ENCODE measurements at places on chromosomes 1 and 21.

DNA sequence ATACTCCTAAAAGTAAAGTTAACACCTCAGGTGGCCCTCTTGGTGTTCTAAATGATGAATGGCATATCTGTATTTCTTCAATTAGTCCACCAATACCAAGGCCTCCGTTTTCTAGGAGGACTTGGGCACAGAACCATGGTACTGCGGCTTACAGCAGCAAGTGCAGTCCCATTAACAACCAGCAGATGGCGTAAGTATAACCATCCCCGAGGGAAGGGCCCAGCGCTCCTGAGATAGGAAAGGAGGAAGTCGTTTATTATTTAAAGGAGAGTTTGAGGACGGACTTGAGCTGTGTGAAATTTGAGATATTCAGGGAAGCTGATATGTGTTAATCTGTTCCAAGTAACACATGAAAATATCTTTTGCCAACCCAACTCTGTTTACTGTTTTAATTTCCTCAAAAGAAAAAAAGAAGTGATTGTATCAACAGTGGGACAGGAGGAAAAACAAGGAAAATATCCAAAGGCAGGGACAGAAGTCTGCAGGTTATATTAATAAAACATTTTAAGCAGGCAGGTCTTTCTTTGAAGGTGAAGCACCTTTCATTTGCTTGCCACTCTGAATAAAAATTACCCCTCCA is 37.7 kb upstream of the KCNJ15 start:
- DNase-seq = peak; percentile 93

DNA sequence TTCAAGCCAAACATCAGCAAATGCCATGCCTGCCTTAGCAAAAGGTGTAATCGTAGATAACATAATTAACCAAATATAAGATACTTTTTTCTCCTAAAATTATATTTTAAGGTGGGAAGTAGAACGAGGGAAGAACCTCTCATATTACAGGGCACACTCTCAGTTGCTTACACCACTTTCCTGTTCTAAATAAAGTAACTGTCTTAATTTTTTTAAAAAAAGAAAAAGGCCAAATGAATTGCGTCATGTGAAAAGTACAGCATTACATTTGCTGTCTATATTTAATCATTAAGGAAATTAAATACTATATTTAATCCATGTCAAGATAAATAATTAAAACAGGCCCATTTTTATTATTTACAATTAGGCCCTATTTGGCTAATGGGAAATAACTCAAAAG is 23.7 kb downstream of the JAK1 start:
- DNase-seq = no peak

DNA sequence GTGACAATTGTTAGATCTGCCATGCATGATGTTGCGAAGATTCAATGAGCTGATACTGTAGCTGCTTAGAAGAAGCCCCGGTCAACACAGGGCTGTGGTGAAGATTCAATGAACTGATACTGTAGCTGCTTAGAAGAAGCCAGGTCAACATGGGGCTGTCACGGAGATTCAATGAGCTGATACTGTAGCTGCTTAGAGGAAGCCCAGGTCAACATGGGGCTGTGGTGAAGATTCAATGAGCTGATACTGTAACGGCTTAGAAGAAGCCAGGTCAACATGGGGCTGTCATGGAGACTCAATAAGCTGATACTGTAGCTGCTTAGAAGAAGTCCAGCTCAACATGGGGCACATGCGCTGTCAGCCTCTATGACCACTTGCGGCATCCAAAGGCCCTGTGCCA is 18.8 kb upstream of the BACE2 start:
- DNase-seq = no peak

- peak; percentile 30 for DNase-seq
Observed at GRCh38 chr1:43239484-43239883, 30.3 kb upstream of the TMEM125 start.

DNA sequence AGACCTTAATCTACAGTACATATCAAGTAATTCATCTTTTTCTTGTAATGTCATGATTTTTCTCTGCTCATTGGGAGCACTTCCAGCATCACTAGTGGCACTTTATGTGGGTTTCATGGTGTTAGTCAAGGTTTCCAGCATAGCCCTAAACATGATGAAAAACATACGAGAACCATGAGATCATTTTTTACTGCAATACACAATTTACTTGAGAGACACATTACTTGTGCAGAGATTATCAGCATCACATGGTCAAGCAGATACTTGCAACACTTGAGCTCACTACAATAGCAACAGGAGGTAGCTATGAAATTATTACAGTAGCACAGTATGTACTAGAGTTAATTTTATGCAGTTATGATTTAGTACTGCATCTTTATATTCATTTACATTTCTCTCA is 36.4 kb downstream of the ITGB3BP start:
- no peak for DNase-seq

DNA sequence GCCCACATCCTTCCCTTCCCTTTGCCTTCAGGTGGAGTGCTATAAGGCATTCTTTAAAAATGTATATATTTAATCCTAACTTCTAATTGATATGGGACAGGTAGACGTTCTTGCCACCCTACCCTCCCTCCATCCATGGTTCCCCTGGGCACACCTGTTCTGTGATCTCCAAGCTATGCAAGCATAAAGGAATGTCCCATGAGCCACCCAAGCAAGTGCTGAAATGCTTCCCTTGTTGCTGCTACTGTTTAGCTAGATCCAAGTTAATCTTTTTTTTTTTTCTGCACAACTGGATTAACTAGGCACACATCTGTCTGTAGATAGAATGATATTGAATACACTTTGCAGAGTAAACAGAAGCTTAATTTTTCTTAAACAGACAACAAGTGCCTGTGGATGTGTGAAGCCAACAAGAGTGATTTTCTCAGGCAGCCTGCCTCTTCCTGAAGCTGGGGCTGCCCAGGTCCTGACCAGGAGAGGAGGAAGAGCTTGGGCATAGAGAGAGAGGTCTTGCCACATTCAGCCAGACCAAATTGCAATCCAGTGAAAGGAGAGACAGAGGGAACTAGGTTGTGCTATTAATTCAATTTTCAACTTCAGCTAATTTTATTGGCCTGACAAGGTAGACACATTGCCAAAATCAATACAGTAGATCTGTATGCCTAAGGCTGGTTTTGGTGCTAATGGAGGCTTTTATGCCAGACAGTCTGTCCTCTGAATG is 28.2 kb upstream of the ATP1B1 start:
- no peak for DNase-seq

GRCh38 chr1:229557200-229557850 is 1.2 kb downstream of the ABCB10 start:
- peak; percentile 28 for DNase-seq

DNA sequence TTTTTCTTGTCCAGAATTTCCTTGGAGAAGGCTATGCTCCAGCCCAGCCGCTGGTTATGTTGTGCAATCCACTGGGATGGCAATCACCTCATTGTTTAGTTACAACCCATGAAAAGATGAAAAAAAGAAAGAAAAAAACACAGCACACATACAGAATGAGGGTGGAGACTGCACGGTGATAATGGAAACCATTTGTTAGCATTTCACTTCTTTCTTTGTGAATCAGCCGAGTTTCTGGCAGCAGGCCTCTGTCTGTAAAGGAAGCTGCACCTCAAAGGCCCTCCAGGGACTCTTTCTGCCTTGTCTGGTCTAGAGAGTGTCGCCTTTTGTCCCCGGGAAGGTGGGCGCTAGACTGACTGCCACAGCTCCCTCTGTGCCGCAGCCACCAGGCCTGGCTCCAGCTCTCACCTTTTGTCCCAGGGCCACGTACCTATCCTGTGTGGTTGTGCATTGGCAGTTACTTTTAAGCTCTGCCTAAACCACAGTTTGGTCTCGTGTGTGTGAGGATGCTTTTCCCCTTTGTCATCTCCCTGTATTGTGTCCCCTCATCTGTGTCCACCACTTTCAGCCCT is 35.6 kb downstream of the NGF start:
- DNase-seq = no peak

GRCh38 chr1:38444311-38444710 is 397.7 kb upstream of the POU3F1 start:
- DNase-seq = no peak

DNA sequence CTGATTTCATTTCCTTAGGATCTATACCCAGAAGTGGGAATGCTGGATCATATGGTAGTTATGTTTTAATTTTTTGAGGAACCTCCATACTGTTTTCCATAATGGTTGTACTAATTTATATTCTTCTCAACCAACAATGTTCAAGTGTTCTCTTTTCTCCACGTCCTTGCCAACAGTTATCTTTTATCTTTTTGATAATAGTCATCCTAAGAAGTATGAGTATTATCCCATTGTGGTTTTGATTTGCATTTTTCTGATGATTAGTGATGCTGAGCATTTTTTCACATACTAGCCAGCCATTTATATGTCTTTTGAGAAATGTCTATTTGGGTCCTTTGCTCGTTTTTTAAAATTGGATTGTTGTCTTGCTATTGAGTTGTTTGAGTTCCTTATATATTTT is 38.5 kb downstream of the ABCD3 start:
- DNase-seq = no peak

DNA sequence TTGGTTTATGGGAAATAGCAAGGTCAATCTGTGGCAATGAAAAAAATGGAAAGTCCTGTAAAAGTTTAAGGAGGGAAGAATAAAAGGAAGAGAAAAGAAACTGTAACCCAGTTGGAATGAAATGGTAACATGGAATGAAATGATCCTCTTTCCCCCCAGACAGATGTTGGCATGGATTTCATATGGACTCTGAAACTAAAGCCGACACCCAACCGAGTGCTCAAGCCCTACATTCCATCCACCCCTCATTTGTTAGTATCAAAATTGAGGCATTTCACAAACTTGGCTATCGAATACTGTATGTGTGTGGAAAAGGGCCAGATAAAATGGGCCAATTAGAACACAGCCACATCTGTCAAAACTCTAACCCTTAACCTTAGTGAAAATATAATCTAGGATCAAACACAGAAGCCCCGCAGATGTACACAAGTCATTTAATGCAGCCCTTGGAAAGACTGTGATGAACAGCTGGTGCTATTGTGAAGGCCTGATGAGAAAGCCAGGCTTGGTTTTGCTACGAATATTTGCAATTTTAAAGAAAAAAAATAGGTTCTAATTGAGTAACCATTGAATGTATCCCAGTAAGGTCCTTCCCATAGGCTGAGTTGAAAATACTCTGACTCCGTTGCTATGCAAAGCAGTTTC is 72.6 kb upstream of the RGL1 start:
- no peak for DNase-seq

DNA sequence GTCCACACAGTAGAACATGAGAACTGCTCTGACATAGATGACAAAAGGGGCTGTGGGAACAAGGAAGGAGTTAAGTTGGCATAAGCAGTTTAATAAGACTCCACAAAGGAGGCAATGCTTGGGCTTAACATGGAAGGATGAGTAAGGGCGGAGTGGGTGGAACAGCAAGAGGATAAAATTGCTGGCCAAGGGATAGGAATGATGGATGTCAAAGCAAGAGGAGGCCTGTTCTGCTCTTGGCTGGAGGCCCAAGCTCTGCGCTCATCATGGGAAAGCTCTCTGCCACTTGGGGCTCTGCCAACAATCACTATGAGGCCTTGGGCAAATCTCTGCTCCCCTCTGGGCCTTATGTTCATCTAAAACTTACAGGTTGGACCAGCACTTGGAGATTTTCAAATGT is 98.3 kb upstream of the CAMK1G start:
- no peak for DNase-seq

DNA sequence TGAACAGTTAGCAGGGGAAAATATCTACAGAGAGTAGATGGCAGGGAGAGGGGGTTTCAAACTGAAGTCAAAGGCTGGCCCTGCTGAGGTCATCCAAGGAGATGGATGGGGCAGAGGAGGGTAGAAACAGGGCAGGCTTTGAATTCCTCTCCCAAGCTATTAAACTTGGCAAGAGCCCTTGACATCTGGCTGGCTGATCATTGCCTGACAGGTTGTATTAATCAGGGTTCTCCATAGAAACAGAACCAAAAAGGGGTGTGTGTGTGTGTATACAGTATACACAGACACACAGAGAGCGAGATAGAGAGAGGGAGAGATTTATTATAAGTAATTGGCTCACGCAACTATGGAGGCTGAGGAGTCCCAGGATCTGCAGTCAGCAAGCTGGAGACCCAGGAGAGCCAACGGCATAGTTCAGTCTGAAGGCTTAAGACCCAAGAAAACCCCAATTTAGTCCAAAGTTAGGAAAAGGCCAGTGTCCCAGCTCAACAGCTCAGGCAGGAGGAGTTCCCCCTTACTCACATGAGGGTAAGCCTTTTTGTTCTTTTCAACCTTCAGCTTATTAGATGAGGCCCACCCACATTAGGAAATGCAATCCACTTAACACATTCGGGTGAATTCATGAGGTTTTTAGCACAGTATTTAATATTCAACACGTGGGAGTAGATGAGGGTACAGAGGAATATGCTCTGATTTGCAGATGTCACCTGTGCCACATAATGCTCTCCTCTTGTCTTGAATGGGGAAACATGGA is 46.7 kb upstream of the HAO2 start:
- no peak for DNase-seq

DNA sequence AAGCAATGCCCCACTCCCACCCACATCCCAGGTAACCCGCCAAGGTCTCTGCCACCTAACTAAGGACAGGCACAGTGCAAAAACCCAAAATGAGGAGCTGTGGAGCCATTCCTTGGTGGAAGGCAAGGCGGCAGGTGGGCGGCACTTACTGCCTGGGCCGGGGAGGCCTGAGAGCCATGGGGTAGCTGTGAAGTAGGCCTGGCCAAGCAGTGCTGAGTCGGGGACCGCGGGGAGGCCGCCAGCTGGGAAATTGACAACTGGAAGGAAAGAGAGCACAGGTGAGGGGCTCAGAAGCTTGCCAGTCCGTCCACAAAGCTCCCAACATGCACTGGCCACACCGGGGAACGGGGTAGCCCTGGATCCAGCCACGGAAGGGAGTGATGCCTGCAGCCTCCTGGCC is 85.3 kb downstream of the NPHP4 start:
- DNase-seq = no peak

DNA sequence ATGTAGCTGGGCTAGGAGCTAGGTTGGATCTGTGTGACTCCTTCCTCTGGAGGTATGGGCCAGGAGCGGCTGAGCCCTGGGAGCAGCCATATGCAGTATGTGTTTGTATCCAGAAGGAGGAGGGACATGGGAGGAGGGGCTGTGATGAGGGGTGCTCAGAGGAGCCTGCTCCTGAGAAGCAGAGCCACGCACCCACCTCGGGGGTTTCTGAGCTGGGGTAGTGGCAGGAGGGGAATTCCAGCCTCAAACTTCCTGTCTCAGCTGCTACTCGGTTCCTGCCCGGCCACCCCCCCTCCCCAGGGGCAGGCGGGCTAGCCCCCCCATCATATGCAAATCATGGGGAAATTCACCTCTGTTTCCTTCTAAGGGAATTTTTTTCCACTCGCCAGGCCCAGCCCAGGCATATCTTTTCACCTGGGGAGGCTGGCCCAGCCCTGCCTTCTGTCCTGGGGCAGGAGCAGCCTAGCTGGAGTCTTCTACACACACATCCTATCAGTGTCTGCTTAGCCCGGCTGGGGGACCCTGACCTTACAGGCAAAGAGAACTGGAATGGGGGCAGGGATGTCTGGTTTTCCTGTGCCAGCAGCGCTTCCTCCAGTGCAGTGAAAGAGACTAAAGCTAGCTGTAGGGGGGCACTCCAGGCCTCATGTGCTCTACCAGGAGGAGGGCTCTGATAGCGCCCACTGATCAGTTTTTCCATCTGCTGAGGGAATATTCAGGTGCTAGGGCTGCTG is 3.0 kb downstream of the ZC3H12A start:
- DNase-seq = peak; percentile 45
